Naive thymus-derived CD8-positive, alpha-beta T cell (primary cell): ENCODE measurements at places on chromosomes 4 and X. TPM values are rescaled to one million over a fixed set of nuclear protein-coding genes. Genes with fewer than 3 reads are reported as not detected.
A peak's percentile ranks its signal among the peaks of the same experiment; 100 is the strongest.

GRCh38 chr4:142355421-142355930 is 490.6 kb downstream of the INPP4B start:
- H3K27me3 ChIP-seq = no peaks in the 10 kb centered on the region
- H3K36me3 ChIP-seq = no peaks in the 10 kb centered on the region
- peaks cover 37% of the 10 kb centered on the region for H3K4me1 ChIP-seq
- H3K4me3 ChIP-seq = peak overlapping the region; percentile 73
- peak overlapping the region; percentile 97 for H3K27ac ChIP-seq

- H3K27ac ChIP-seq = no peak overlapping the region
- H3K4me3 ChIP-seq = no peak overlapping the region
- peaks cover 3% of the 10 kb centered on the region for H3K4me1 ChIP-seq
- DNase-seq = no peak
- H3K27me3 ChIP-seq = no peaks in the 10 kb centered on the region
These were observed 154.2 kb downstream of the NHS start for GRCh38 chrX:17529151-17529745.

GRCh38 chrX:152899111-152899873 is 1.4 kb downstream of the ZNF185 start:
- H3K27me3 ChIP-seq = peaks cover 5% of the 10 kb centered on the region
- DNase-seq = no peak
- no peak overlapping the region for H3K27ac ChIP-seq

ARAP2 gene
- total RNA-seq = 46.3 TPM

- H3K27me3 ChIP-seq = peaks cover 12% of the 10 kb centered on the region
- H3K27ac ChIP-seq = no peak overlapping the region
- no peak for DNase-seq
- H3K4me3 ChIP-seq = no peak overlapping the region
- no peaks in the 10 kb centered on the region for H3K36me3 ChIP-seq
These were observed 70.4 kb upstream of the NMU start for GRCh38 chr4:55706541-55706940.

ARMCX2 gene
- total RNA-seq = 19.8 TPM

KIAA0232 gene
- 31.0 TPM for total RNA-seq

MAGEA10 gene
- total RNA-seq = not detected

- peak overlapping the region; percentile 80 for H3K27ac ChIP-seq
- peaks cover 64% of the 10 kb centered on the region for H3K4me1 ChIP-seq
- no peaks in the 10 kb centered on the region for H3K36me3 ChIP-seq
- H3K4me3 ChIP-seq = peak overlapping the region; percentile 55
- H3K27me3 ChIP-seq = no peaks in the 10 kb centered on the region
These were observed 15.4 kb downstream of the FAM9C start for GRCh38 chrX:13028871-13029636.

DNA sequence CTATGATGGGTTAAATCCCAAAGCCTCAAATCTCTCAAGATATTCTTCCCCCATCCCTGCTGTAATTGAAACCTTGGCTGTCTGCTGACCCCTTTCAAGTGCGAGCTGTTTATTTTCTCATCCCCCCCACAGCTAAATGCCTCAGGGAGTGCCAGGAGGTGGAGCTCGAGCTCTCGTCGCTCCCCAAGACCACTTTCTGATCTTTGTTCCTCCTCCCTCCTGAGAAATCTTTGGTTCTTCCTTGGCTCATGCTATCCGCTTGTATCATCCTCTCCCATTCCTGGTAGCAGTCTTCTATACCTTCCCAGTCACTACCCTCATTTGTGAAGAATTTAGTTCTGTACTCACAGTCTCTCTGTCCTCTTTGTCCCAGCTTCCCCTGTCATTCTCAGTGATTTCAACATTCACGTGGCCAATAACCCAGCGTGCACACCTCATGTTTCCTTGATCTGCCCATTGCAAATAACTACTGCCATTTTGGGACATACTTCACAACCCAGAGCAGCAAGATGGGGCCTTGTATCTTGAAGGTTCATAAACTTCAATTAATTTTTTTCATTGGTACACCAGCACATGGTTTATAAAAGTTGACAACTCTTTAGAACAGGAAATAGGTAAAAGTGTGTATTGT is 9.2 kb upstream of the SLC25A43 start:
- no peak overlapping the region for H3K27ac ChIP-seq
- H3K4me1 ChIP-seq = no peaks in the 10 kb centered on the region
- no peaks in the 10 kb centered on the region for H3K36me3 ChIP-seq
- no peak overlapping the region for H3K4me3 ChIP-seq

DSPP gene
- not detected for total RNA-seq

DNA sequence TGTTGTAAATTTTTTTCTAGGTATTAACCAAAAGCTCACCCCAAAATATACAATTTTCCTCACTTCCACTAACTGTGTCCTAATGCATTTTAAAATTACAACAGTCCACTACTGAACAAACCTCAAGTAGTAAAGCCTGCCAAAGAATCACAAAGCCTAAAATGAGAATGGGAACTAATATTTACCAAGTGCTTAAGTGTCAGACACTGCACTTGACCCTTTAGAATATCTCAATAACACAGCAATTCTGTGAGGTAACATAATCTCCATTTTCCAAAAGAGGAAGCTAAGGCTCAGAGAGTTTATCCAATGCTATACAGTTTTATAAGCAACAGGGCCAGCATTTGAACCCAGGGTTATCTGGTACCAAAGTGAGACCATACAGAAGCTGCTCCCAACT is 4.9 kb downstream of the SLC9A7 start:
- H3K27ac ChIP-seq = no peak overlapping the region
- no peak for DNase-seq
- H3K36me3 ChIP-seq = no peaks in the 10 kb centered on the region
- no peak overlapping the region for H3K4me3 ChIP-seq

DNA sequence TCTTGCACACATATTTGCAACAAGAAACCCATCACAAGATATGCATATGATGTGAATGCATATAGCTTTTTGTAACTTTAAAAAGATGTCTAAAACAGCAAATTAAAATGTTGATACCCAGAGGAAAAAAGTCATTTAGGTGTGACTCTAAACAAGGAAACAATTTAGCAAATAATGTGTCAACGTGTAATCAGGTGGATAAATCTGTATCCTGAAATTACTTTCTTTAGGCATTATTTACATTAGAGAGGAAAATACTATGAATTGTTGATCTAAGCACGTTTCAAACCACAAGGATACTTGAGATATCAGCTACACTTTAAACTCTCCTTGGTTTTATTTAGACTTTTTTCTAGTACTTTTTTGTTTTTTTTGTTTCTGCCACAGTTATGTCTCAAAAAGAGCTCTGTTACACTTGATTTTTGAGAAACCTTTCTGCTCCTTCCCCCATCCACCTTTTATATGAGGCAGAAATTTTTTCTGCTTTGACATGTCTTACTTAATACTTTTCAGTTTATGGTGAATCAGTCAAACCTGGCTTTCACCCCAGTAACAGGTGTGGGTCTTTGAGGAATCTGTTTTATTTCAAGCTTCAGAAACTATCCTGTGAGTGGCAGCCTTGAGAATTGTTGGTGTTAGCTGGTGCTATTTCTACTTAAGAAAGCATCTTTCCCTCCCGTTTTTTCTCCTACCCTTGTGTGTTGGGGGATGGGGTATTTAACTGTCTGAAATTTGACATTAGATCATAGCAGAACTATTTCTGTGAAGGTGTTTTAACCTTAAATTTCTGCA is 1.9 kb downstream of the NPNT start:
- DNase-seq = no peak
- no peak overlapping the region for H3K27ac ChIP-seq
- H3K4me3 ChIP-seq = no peak overlapping the region
- peaks cover 4% of the 10 kb centered on the region for H3K4me1 ChIP-seq
- peaks cover 46% of the 10 kb centered on the region for H3K27me3 ChIP-seq
- H3K36me3 ChIP-seq = peaks cover 13% of the 10 kb centered on the region

ADH7 gene
- not detected for total RNA-seq

DNA sequence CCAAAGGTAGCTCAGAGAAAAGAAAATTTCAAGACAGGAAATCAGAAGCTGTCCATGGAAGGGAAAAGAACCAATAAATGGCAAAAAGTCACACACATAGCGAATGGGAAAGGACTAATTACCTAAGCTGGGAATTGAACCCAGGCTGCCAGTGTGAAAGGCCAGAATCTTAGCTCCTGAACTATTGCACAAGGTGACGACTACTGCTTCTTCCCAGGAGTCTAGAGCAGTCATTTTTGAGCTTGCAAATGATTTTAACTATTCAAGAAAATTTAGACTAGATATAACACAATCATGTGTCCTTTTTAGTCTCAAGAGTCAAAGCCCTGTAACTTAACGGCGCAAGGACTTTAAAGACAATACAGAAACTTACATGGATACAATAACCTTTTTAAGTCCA is 34.1 kb upstream of the ZNF81 start:
- no peaks in the 10 kb centered on the region for H3K27me3 ChIP-seq
- H3K27ac ChIP-seq = no peak overlapping the region
- no peak for DNase-seq
- no peaks in the 10 kb centered on the region for H3K36me3 ChIP-seq
- H3K4me3 ChIP-seq = no peak overlapping the region
- no peaks in the 10 kb centered on the region for H3K4me1 ChIP-seq

- no peaks in the 10 kb centered on the region for H3K36me3 ChIP-seq
- no peaks in the 10 kb centered on the region for H3K27me3 ChIP-seq
- H3K27ac ChIP-seq = no peak overlapping the region
- H3K4me3 ChIP-seq = no peak overlapping the region
- DNase-seq = no peak
These were observed 35.4 kb downstream of the MID2 start for GRCh38 chrX:107861056-107861455.

DNA sequence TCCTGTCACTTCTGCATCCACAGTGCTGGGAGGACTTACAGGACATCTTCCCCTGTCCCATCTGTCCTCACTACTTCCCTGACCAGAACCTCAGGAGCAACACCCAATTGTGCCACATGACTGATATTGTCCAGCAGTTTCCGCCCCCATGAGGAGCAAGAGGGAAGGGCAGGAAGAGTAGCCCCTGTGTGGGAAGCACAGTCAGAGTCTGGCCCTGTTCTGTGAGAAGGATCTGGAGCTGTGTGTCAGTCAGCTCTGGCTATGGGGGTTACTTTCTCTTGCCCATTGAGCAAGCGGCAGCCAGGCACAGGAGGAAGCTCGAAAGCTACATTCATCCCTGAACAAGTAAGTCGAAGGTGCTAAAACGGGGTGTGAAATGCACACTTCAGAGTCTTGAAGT is 14.8 kb upstream of the TRIM60 start:
- no peak overlapping the region for H3K27ac ChIP-seq
- no peak overlapping the region for H3K4me3 ChIP-seq
- peaks cover 11% of the 10 kb centered on the region for H3K27me3 ChIP-seq

GUCY1B1 gene
- total RNA-seq = not detected

DNA sequence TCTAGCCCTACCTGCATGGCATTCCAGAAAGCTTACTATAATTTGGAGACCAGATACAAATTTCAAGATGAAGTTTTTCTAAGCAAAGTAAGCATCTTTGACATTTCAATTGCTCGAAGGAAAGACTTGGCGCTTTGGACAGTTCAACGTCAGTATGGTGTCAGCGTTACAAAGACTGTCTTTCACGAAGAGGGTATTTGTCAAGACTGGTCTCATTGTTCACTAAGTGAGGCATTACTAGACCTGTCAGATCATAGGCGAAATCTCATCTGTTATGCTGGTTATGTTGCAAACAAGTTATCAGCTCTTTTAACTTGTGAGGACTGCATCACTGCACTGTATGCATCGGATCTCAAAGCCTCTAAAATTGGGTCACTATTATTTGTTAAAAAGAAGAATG is 17.6 kb downstream of the THAP9 start:
- H3K4me1 ChIP-seq = no peaks in the 10 kb centered on the region
- H3K27me3 ChIP-seq = no peaks in the 10 kb centered on the region
- no peak for DNase-seq
- H3K27ac ChIP-seq = no peak overlapping the region
- peaks cover 8% of the 10 kb centered on the region for H3K36me3 ChIP-seq

DNA sequence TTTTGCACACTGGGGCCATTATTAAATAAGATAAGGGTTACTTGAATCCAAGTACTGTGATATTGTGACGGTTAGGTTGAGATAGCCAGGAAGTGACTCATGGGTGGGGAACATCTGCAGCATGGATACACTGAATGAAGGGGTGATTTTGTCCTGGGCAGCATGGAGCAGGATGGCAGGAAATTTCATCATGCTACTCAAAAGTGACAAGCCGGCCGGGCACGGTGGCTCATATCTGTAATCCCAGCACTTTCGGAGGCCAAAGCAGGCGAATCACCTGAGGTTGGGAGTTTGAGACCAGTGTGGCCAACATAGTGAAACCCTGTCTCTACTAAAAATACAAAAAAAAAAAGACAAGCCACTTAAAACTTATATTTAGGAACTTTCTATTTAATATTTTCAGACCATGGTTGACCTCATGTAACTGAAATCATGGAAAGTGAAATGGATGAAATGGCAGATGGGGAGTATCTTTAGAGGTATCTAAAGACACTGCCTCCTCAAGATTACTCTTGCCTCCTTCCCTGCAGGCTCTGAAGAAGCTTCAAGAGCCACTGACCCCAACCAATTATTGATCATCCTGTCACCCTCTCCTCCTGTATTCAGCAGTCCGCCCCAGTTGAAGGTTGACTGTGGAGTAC is 3.9 kb upstream of the TRIM60 start:
- peaks cover 8% of the 10 kb centered on the region for H3K27me3 ChIP-seq
- H3K27ac ChIP-seq = no peak overlapping the region
- H3K36me3 ChIP-seq = no peaks in the 10 kb centered on the region
- H3K4me1 ChIP-seq = no peaks in the 10 kb centered on the region
- no peak overlapping the region for H3K4me3 ChIP-seq
- no peak for DNase-seq

- peaks cover 34% of the 10 kb centered on the region for H3K4me1 ChIP-seq
- H3K27ac ChIP-seq = no peak overlapping the region
- no peaks in the 10 kb centered on the region for H3K36me3 ChIP-seq
- no peak for DNase-seq
These were observed 12.1 kb downstream of the LETM1 start for GRCh38 chr4:1843852-1844251.

DCAF4L1 gene
- total RNA-seq = 0.55 TPM

COMMD8 gene
- total RNA-seq = 21.7 TPM

GRCh38 chr4:176443646-176444409 is 124.1 kb downstream of the SPCS3 start:
- no peak overlapping the region for H3K27ac ChIP-seq
- H3K4me3 ChIP-seq = no peak overlapping the region
- H3K27me3 ChIP-seq = no peaks in the 10 kb centered on the region

GABRB1 gene
- not detected for total RNA-seq

MSX1 gene
- total RNA-seq = not detected
